ENCODE measurements at places on chromosomes 6 and 20. TPM values are rescaled to one million over a fixed set of nuclear protein-coding genes. Genes with fewer than 3 reads are reported as not detected.

DNA sequence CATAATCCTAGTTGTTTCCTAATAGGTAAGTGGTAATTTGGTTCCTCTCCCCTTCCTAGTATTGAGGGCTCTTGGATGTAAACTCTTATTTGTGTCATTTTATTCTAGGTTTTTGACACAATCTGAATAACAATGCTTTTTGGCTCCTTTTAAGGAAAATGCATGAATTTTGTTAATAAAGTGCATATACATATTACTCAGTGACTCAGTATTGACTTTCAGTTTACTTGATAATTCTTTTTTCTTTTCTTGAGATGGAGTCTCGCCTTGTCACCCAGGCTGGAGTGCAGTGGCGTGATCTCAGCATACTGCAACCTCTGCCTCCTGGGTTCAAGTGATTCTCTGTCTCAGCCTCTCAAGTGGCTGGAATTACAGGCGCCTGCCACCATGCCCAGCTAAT lies 19.1 kb downstream of the ITCH start:
- no peak for DNase-seq

GRCh38 chr20:44660581-44660980 lies 9.1 kb upstream of the ADA start:
- DNase-seq = no peak

GRCh38 chr6:3119040-3119723 lies 671 bp downstream of the BPHL start:
- peak; percentile 48 for DNase-seq

DNA sequence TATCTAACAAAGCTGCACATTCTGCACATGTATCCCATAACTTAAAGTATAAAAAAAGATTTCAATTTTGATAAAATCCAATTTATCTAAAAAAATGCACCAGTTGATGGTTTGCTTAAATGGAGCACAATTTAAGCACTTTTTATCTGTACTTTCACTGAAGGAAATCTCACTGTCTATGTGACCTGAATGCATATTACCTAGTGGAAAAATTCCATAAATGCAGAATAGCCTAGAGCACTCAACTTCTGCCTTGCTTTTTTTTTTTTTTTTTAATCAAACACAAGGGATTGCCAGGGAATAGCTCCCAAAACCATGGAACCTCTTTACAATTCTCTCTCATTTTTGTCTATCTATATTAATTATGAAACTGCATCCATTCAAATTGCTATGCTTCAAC lies 80.4 kb downstream of the RFPL4B start:
- DNase-seq = no peak

GJA1 gene
- total RNA-seq = 59.4 TPM

- peak; percentile 23 for DNase-seq
Measured at GRCh38 chr20:35146299-35146919, 727 bp downstream of the EDEM2 start.

LHFPL5 gene
- total RNA-seq = not detected

SNX5 gene
- total RNA-seq = 110 TPM

GRCh38 chr20:17664025-17664633 lies 17.9 kb downstream of the RRBP1 start:
- no peak for DNase-seq

DNA sequence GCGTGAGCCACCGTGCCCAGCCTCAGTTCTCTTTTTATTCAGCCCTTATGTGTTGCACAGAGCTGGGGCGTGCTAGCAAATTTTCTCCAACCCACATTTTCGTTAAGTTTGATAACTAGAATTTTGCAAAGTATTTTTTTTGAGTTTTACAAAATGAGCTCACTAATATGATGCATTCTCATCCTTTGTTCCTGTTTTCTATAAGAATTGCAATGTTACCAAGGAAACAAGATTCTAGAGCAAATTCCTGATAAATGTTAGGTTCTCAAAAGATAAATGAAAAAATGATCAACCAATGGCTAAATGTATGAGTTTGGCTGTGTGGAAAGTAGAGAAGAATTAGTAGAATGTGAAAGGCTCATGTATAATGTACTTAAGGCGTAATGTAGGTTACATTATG lies 529.8 kb downstream of the MAFB start:
- DNase-seq = no peak

- DNase-seq = peak; percentile 74
Measured at GRCh38 chr6:44059359-44060346, 67.6 kb downstream of the MRPL14 start.

GRCh38 chr6:165834613-165835259 lies 171.7 kb upstream of the PDE10A start:
- DNase-seq = peak; percentile 55

GRCh38 chr6:149231778-149232177 lies 85.7 kb upstream of the TAB2 start:
- no peak for DNase-seq

AGPAT4 gene
- total RNA-seq = 4.4 TPM

- DNase-seq = no peak
Measured at GRCh38 chr6:137711972-137712371, 155.1 kb upstream of the TNFAIP3 start.

GRCh38 chr6:74320715-74321114 lies 624.7 kb downstream of the CD109 start:
- no peak for DNase-seq

MTFR2 gene
- 10.3 TPM for total RNA-seq

- DNase-seq = no peak
Measured at GRCh38 chr20:20215976-20216727, 151.8 kb upstream of the INSM1 start.

TXLNB gene
- 0.17 TPM for total RNA-seq

SPTLC3 gene
- 3.8 TPM for total RNA-seq

TPX2 gene
- total RNA-seq = 245 TPM

- DNase-seq = no peak
Measured at GRCh38 chr6:43992783-43993644, 134.2 kb downstream of the MRPL14 start.

- no peak for DNase-seq
Measured at GRCh38 chr6:27865850-27866356, 46.3 kb downstream of the OR2B2 start.

- no peak for DNase-seq
Measured at GRCh38 chr6:22367346-22367745, 70.5 kb upstream of the PRL start.

BMP6 gene
- total RNA-seq = 0.07 TPM

GRCh38 chr6:167684276-167685104 lies 142.2 kb upstream of the AFDN start:
- DNase-seq = no peak

DNA sequence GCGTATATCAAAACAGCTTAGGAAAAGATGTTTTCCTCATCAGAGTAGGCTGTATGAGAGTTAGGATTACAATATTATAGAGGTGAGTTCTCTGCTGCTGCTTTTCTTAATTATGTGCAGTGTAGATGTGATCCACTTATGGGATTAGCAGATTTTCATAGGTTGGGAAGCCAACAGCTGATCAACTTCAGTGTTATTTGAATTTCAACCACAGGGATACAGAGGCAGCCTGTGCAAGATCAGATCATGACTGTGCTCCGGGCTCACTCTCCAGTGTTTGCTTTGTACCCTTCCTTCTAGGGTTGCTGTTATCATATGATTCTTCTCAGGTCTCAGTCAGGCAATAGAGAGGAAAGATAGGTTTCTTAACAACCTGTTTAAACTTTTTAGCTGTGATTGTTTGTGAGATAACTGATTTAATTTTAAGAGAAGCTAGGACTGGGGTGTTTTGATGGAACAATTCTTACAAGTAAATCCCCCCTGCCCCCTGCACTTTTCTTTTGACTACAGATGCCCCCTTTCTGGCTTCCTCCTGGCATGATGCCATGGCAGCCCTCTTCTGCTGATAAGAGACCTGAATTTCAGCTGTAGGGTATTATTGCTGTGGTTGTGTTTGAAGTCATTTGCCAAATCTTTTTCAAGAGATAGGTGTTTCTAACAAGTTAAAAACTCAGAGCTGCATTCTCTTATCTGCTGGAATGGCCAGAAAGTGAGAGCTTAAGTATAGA lies 8.5 kb downstream of the RNF8 start:
- no peak for DNase-seq

DNA sequence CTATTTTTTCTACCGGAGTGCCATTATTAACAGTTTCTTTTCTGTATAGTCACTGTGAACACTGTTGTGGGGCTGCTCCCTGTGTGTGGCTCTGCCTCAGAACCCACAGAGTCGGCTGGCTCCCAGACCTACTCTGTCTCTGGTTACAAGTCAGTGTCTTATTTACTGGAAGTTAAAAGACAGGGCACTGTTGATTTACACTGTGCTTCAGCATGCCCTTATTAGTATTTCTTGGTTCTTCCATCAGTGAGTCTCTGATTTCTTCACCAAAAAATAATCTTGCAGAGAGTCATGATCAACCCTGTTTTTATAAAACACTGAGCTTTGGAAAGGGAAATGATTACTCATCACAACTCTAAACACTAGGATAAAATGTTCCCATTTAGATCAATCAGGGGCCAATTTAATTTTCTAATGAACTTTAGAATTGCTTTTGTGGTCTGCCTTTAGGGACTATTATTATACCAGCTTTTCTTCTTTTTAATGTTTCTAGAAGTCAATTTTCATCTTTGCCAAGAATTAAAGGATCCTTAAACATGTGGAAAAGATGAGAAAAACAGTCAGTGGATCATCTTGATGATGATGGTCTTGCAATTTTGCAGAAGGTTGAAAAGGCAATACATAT lies 92.6 kb downstream of the UTRN start:
- no peak for DNase-seq

DNA sequence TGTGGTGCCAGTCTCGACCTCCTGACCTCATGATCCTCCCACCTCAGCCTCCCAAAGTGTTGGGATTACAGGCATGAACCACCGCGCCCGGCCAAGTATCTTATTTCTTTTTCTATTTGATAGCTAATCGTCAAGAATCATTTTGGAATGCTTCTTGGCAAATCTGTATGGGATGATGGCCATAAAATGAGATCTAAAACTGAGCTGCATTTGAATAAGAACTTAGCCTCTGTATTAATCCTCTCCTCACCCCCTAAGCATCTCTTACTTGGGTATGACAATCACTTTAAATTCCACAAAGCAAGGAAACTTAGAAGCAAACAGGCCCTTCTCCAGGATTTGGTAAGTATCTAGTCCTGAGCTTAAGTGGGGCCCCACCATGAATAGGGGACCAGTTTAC lies 108.9 kb upstream of the BTBD3 start:
- no peak for DNase-seq

DNA sequence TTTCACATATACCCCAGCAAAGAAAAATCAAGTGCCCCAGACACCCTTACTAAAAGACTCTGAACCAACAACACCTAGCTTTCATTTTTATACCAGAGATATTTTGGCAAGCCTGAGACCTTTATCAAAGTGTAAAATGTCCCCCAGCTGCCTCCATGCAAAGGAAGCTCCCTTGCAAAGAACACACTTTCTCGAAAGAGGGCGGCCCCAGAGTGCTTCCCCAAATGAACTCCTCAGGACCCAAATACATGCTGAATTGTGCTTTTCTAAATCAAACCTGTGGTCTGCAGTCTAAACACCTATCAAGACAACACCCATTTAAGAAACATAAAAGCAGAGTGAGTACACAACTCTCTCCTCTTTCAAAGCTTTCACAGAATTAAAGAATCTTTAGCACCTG lies 490 bp downstream of the IPCEF1 start:
- DNase-seq = no peak

- no peak for DNase-seq
Measured at GRCh38 chr6:46104209-46104608, 25.6 kb upstream of the ENPP4 start.

DNA sequence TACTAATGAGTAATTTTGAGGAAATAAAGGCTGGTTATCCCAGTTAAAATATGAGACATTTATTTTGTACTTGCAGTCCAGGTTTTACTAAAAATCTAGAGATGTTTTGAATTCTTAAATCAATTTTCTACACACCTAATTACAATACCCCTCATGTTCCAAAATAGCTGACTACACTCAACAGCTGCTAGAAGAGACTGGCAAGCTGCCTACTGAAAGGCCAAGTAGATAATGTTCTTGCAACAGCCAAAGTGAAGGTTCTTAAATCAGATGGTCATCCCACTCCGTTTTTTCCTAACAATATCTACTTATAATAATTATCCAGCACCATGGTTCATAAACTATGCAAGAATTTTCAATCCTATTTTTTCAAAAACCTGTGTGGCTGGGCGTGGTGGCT lies 69.0 kb downstream of the DTNBP1 start:
- DNase-seq = no peak

DNA sequence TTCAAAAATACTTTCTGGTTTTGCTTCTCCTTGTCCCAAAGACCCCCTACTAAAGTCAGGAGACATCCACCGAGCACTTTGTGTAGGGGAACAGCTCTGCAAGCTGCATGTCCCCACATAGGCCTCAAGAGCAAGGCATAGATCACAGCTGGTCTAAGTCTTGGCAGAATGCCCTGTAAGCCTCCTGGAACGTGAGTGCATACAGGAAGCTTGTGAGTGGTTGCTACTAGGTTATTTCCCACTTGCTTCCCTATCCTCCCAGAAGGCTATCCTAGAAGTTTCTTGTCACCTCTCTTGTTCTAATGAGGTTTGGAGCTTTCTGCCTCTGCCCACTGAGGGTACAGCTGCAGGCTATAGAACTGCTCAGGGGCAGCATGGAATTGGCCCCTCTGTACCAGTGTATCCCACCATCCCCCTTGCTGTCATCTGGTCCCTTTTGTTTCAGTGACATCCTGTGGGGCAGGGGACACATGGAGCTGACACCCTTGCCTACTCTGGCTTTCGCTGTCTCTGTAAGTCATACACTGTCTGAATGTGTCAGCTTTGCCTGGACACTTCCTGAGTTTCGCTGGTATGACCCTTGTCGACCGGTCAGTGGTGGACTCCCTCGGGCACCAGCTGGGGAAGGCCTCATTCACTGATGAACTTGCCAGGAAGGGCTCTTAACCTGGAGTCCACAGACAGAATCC lies 35.6 kb upstream of the KCNK16 start:
- DNase-seq = peak; percentile 24

- no peak for DNase-seq
Measured at GRCh38 chr6:35729722-35730121, 7.1 kb upstream of the ARMC12 start.

MTHFD1L gene
- total RNA-seq = 36.3 TPM

LY6G5C gene
- not detected for total RNA-seq

DNA sequence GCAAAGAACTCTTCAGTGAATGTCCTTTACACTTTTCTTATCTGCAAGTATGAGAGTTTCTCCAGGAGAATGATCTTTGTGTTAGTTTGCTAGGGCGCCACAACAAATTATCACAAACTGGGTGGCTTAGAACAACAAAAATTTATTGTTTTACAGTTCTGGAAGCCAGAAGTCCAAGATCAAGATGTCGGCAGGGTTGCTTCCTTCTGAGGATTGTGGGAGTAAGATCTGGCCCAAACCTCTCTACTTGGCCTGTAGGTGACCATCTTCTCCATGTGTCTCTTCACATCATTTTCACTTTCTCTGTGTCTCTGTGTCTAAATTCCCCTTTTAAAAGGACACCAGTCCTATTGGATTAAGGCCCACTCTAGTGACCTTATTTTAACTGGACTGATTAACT lies 103.0 kb downstream of the ADTRP start:
- no peak for DNase-seq

C6orf15 gene
- 2.4 TPM for total RNA-seq

SRSF6 gene
- 50.6 TPM for total RNA-seq

ALDH8A1 gene
- 0.69 TPM for total RNA-seq

DNA sequence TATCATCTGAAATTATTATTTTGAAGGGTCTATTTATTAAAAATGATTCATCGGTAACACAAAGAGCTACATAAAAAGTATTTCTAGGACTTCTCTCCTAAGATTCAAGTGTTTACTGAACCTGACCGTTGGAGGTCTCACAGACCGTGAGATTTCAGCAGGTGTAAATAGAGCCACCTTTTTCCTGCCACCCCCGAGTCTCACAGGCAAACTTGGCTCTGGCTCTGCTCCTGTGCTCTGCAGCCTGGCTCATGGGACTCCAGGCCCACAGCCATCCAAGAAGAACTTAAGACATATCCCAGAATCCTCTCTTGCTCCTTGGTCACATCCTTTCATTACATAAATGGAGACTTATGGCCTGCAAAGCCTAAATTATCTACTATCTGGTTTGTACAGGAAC lies 67.8 kb upstream of the AGPAT4 start:
- no peak for DNase-seq

Measured in A172 (cell line).